ENCODE measurements at places on chromosomes 1 and 21.

- DNase-seq, result no peak
Observed at GRCh38 chr1:230686747-230687146, 27.2 kb downstream of the AGT start.

GRCh38 chr1:234413990-234414389, 40.7 kb downstream of the COA6 start:
- DNase-seq, result no peak

GRCh38 chr1:79262745-79263258, 256.3 kb upstream of the ADGRL4 start:
- no peak for DNase-seq

DNA sequence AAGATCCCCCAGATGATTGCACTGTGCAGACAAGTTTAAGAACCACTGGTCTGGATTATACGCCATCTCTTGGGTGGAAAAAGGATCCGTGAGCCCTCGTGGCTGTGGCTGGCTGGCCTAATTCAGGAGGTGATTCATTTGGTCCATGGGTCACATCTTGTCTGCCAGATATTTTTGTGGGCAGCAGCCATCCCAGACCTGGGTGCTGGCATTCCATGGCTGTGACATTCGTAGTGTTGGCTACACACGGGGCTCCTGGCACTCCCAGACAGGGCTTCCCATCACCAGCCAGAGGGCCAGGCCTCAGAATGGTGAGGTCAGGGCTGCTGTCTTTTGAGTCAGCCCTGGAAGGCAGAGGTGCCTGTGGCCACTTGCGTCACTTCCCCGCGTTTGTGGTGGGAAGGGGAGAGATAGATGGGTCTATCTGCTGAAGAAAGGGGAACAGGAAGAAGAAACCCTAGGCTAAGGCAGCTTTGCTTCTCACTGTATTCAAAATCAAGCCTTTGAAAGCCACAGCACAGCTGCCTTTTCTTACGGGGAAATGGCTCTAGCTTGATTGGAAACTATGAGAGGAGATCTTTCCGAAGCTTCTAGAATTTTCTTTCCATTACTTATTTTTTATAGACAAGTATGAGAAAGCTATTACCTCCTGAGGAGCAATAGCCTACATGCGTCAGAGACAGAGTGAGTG, 32.4 kb downstream of the EIF2D start:
- DNase-seq, result peak; percentile 98

- no peak for DNase-seq
Observed at GRCh38 chr1:209696673-209697072, 8.0 kb upstream of the HSD11B1 start.

- DNase-seq, result peak; percentile 14
Observed at GRCh38 chr21:28193189-28193588, 799.5 kb downstream of the LTN1 start.

Data from suppressor macrophage (primary cell).